ENCODE measurements at places on chromosomes 5 and 9.

DNA sequence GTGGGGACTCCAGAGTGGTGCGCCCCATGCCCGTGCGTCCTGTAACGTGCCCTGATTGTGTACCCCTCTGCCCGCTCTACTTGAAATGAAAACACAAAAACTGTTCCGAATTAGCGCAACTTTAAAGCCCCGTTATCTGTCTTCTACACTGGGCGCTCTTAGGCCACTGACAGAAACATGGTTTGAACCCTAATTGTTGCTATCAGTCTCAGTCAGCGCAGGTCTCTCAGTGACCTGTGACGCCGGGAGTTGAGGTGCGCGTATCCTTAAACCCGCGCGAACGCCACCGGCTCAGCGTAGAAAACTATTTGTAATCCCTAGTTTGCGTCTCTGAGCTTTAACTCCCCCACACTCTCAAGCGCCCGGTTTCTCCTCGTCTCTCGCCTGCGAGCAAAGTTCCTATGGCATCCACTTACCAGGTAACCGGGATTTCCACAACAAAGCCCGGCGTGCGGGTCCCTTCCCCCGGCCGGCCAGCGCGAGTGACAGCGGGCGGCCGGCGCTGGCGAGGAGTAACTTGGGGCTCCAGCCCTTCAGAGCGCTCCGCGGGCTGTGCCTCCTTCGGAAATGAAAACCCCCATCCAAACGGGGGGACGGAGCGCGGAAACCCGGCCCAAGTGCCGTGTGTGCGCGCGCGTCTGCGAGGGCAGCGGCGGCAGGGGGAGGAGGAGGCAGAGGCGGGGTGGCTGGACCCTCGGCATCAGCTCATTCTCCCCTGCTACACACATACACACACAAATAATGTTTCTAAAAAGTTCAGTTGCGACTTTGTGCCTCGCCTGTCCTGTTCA, 668 bp downstream of the GLIS3 start:
- H3K27ac ChIP-seq = no peak overlapping the region
- peaks cover 32% of the 10 kb centered on the region for H3K27me3 ChIP-seq
- DNase-seq = no peak

DNA sequence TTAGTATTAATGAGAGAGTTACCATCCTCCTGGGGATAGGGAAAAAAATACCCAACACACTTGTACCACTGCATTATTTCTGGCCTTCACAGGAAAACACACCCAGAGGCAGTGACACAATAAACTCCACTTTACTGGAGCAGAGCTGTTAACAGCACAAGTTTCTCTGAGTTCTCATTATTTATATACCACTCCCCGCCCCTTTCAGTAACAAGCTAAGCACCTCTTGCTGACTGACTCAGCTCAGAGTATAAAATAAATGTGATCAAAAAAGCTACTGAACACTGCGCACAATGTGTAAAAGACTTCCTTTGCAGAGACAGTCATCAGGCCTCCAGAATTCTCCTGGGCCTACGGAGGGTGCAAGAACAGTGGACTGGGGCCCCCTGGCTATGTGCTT, 21.6 kb downstream of the KLF9 start:
- H3K27me3 ChIP-seq = no peaks in the 10 kb centered on the region
- H3K27ac ChIP-seq = peak overlapping the region; percentile 47
- no peak for DNase-seq
- no peaks in the 10 kb centered on the region for H3K36me3 ChIP-seq
- no peak overlapping the region for H3K4me3 ChIP-seq

GRCh38 chr9:91193087-91193657, 168.5 kb downstream of the AUH start:
- H3K36me3 ChIP-seq = no peaks in the 10 kb centered on the region
- no peaks in the 10 kb centered on the region for H3K27me3 ChIP-seq
- peaks cover 48% of the 10 kb centered on the region for H3K4me1 ChIP-seq
- peak overlapping the region; percentile 81 for H3K27ac ChIP-seq
- H3K4me3 ChIP-seq = peak overlapping the region; percentile 44

- H3K27ac ChIP-seq = no peak within 1 kb of the TSS
- peaks cover 45% of the 10 kb centered on the region for H3K4me1 ChIP-seq
- H3K27me3 ChIP-seq = peaks cover 82% of the 10 kb centered on the region
- no peaks in the 10 kb centered on the region for H3K36me3 ChIP-seq
Measured at GRCh38 chr5:55226934-55227663, at the start of gene MCIDAS. Gene MCIDAS (minus strand): TSS chr5:55227315. CDS start chr5:55227138, 177 bp downstream.

- H3K27ac ChIP-seq = no peak overlapping the region
- peaks cover 2% of the 10 kb centered on the region for H3K4me1 ChIP-seq
- no peaks in the 10 kb centered on the region for H3K27me3 ChIP-seq
- no peak for DNase-seq
Measured at GRCh38 chr5:68182094-68182493, 33.5 kb upstream of the PIK3R1 start.

Measured in natural killer cell (primary cell).